ENCODE measurements at places on chromosomes 2 and 18. TPM values are rescaled to one million over a fixed set of nuclear protein-coding genes. Genes with fewer than 3 reads are reported as not detected.

- DNase-seq = no peak
Measured at GRCh38 chr2:86186431-86186830, 8.8 kb downstream of the IMMT start.

DNA sequence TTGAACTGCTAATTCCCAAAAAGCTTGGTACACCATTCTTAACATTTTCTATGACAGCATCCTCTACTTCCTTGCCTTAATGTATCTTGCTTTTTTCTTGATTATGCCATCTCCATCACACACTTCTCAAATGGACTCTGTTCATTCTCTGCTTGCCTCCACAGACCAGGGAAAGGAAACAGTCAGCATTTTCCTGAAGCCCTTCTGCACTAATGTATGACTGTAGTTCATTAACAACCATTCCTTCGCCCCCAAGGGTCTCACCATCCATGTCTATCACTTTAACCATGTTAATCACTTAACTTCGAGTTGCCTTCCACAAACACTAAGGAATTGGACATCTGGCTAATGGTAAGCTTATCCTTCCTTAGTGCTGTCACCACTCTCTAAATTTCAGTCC lies 54.8 kb downstream of the COBLL1 start:
- DNase-seq = no peak

GRCh38 chr18:8732442-8733360 lies 27.3 kb downstream of the MTCL1 start:
- no peak for DNase-seq

- DNase-seq = no peak
Measured at GRCh38 chr2:138329162-138329561, 172.4 kb upstream of the SPOPL start.

GRCh38 chr2:10256031-10256514 lies 46.6 kb upstream of the HPCAL1 start:
- DNase-seq = no peak

DNA sequence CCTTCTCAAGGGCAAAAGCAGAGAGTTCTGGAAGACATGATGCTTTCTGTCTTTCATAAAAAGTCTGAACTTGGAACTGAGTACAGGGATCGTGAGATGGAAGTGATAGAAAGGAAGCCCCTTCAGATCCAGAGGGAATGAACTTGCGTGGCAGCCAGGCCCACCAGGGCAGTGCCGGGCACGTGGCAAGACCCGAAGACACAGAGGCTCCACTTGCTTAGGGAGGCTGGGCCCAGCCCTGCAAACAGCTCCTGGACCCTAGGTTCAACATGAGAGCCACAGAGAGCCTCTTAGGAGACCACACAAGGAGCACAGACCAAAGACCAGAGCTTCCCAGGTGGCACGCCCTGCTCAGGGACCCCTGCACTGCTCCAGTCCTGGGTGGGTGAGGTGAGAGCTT lies 155.4 kb upstream of the SMIM21 start:
- DNase-seq = no peak

GRCh38 chr2:184971546-184972068 lies 373.3 kb downstream of the ZNF804A start:
- no peak for DNase-seq

DNA sequence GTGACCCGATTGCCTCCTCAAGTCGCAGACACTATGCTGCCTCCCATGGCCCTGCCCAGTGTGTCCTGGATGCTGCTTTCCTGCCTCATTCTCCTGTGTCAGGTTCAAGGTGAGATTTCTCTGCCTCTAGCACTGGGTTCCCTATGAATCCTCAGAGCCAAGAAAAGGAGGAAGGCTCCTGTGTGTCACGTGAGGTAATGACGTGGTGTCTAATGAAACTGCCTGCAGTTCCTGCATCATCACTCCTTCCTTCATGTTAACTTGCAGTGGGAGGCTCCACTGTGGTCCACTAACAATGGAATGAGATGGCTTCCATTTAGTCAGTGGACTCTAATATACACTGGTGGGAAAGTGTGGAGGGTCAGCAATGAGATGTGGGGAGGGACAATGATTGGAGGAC lies 559 bp downstream of the REG3G start:
- DNase-seq = no peak

GRCh38 chr2:214310319-214310718 lies 100.5 kb upstream of the VWC2L start:
- DNase-seq = no peak

Gene ADRA2B
- not detected for total RNA-seq

Gene PPP1R1C
- total RNA-seq = 0.28 TPM

Gene CD8B
- not detected for total RNA-seq

Gene REL
- total RNA-seq = 4.3 TPM

Gene SLC5A7
- not detected for total RNA-seq

Gene VWA3B
- total RNA-seq = not detected

Gene ITGA6
- 43.9 TPM for total RNA-seq
